ENCODE measurements at places on chromosomes 2 and 18.

DNA sequence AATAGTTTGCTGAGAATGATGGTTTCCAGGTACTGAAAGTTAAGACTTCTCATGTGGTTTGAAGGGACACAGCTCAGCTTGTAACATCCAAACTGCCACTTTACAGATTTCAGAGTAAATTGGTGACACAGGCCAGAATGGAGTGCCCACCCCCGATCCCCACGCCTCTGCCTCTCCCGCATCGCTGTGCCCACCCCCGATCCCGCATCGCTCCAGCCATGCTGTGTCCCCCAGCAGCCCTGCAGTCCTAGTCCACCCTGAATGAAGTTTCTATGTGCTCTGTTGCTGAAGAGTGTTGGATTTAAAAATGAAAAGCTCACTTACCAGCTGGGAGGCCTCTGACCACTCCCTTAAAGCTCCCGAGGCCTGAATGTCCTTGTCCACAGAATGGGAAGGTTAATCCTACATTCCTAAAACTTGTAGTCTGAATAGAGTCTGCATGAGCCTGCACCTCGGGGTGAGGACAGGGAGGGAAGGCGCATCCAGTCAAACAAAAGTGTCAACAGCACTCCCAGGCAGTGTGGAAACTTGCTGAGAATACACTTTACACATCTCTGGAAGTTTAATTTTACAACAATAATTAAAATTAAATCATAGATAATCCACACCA lies 176.4 kb upstream of the ID2 start:
- no peak for DNase-seq

GRCh38 chr18:59155153-59155552 lies 15.5 kb downstream of the SEC11C start:
- peak; percentile 17 for DNase-seq

DNA sequence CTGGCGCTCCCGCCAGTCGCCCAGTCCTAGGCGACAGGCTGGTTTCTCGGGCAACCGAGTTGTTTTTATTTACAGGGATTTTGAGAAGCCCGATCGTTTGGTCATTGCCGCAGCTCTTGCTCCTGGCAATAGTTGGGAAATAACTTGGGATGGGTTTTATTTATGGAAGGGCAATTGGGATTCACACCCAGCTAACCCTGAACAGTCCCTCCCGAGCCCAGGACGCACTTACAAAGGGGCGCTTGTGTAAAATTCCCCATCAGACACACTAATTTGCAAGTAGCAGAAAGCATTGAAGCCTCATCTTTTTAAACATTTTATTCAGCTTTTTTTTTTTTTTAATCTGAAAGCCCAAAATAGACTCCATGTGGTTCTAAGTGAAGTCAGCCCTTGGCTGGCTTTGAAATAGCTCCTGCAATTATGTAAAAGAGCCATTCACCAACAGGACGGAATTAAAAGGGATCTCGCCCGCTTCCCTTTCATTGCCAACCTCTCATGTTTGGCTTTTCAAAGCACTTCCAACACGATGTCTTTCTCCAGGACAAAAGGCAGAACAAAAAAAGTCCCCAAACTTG lies 3.6 kb upstream of the GBX2 start:
- no peak for DNase-seq

DNA sequence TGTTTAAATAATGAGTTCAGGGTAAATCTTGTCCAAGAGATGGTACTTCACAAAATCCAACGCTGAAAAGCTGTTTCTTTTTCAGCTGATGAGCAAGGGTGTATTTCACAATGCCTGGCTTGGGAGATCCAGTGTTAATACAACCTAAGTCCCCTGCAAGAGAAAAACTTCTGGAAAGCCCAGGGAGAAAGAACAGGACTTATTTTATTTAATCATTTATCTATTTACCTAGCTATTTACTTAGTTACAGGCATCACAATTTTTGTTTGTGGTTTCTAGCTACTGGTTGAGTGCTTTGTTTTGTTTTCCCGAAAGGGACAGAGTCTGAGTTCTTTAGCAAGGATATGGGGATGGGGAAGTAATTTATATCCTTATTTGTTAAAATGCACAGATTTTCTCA lies 598.2 kb upstream of the SYT4 start:
- no peak for DNase-seq

- DNase-seq: no peak
Observed at GRCh38 chr18:62226047-62226446, 39.0 kb downstream of the RELCH start.

Data from fibroblast of skin of back (primary cell).